ENCODE measurements at places on chromosomes 1 and 21.
A peak's percentile ranks its signal among the peaks of the same experiment; 100 is the strongest.

DNA sequence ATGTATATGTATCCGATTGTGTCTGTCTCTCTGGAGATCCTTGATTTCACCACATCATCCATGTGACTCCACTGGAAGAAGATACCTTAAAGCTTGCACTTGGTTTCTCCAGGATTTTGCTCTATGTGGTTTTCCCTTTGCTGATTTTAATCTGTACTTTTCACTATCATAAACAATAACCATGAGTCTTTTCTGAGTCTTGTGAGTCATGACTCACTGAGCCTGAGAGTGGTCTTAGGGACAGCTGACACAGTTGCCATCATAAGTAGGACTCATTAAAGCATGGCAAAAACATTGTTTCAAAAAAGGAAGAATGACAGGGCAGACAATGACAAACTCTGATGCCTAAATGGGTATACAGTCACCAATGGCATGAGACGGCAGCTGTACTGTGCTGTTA is 226.2 kb downstream of the AKT3 start:
- no peak for DNase-seq

GRCh38 chr21:46254208-46254975 is 25.8 kb upstream of the LSS start:
- DNase-seq: peak; percentile 66

DNA sequence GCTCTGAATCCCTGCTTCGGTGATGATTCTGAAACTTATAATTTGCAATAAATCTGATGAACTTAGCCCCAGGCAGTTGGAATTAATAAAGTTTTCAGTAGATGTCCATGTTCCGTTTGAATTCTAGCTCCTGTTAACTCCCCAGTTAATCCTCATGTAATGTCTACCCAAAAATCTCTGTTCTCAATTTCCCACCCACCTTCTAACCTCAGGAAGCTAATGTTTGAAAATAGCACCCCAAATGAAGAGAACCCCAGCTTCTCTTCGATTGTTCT is 3.6 kb downstream of the MYOG start:
- no peak for DNase-seq

- DNase-seq: no peak
Observed at GRCh38 chr1:213331631-213332175, 280.7 kb downstream of the RPS6KC1 start.

DNA sequence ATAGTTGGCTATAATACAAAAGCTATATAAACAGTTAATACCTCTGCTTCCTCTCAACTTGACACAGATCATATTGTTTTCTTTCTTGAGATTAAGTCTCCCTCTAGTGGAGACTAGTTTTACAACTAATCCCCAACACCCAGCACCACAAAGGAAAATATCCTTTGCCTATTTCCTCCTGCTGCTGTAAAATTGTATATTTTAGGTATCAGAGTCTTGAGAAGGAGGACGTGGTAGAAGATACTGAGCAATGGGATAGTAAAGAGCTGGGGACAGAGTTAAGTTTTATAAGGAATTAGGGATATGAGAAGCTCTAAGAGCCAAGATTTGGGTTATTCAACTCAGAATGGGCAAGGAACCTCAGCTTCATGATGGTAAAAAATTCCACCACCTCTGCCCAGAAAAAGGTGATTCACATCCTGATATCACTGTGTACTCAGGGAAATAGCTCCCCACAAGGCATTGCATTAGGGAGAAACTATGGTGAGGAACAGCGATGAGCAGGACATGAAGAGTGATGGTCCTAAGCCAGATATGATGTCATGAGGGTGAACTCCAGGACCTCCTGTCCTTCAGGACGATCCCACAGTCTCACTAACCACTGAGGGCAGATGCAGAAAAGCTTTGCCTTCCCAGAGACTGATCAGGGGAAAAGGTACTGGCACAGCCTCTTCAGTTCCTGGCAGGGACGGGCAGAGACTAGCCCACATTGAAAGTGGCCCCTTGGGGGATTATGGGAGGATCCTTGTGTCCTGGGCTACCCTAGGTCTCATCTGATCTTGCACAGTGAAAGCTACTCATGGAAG is 14.7 kb upstream of the CFAP126 start:
- DNase-seq: peak; percentile 23

GRCh38 chr1:110927484-110928075 is 36.1 kb downstream of the LRIF1 start:
- no peak for DNase-seq

DNA sequence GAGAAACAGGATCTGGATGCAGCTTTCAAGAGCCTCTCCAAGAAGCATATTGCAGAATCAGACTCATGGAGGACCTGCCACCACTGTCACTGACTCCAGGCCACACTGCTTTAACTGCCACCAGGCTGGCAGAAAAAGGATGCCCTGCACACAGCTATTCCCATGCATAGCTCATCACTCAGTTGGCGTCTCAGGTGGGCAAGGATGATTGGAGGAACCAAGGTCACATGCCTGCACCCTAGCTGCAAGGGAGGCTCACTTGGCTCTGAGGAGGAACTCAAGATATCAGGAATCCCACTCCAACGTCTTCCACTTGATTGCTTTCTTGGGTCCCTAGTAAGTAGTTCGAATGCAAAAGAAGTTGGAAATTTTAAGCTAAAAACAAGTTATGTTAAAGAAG is 19.6 kb upstream of the SPOCD1 start:
- no peak for DNase-seq

GRCh38 chr1:184931566-184931965 is 42.7 kb downstream of the NIBAN1 start:
- no peak for DNase-seq

DNA sequence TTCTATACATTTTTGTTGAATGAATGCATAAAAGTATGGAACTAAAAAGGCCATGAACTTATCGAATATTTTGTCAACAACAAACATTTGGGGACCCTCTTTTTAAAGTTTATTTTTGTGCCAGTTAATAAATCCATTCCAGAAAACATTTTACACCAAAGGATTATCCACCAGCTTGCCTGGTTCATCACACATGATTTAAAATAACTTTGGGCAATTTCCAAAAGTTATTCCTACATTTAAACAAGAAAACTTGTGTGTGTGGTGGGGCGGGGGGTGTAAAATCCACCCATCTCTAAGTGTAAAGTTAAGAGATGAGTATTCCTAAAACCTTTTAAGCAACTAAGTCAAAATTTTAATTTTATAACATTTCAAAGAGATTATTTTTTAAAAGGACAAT is 224.5 kb upstream of the SNX7 start:
- no peak for DNase-seq

GRCh38 chr21:46625759-46626158 is 9.7 kb upstream of the PRMT2 start:
- no peak for DNase-seq

DNA sequence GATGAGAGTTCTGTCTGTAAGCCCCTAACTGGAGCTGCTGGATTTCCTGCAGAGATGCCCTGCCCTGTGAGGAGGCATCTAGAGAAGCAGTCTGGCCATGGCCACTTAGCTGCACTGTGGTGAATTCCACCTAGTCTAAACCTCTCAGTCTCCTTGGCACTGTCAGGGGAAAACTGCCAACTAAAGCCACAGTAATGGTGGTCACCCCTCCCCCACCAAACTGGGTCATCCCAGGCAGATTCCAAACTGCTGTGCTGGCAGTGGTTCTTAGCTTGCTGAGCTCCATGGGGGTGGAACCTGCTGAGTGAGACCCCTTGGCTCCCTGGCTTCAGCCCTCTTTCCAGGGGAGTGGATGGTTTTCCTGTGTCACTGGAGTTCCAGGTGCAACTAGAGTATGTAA is 740.6 kb downstream of the RWDD3 start:
- DNase-seq: no peak

- no peak for DNase-seq
Observed at GRCh38 chr1:156667610-156667967, 9.6 kb downstream of the NES start.

DNA sequence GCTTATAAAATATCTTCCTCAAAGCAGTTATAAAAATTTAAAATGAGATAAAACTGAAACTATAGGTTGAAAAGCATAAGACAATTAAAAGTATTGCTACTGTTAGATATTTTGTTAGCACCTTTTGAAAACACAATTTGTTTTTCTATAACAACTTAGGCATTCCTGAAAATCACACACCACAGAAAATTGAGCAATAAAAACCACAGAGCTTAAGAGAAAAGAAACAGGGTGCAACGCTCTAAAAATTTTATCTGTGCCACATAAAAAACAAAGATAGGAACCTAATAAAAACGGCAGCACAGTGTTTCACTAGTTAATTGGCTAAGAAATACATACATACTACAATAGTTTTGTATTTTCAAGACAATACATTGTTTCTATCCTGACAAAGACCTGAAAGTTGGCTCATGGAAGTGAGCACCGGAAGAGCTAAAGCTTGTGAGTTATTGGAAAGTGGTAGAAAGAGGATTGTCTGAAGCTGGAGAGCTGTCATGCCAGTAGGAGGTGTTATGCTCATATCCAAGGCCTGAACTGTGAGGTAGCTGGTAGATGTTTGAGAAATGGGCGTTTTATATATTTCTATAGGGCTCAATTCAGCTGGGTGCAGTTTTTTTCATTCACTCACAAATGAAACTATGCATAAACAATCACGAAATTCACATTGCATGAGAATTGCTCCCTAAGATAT is 45.8 kb downstream of the RGS7 start:
- no peak for DNase-seq

- no peak for DNase-seq
Observed at GRCh38 chr1:230127105-230128054, 60.3 kb downstream of the GALNT2 start.

DNA sequence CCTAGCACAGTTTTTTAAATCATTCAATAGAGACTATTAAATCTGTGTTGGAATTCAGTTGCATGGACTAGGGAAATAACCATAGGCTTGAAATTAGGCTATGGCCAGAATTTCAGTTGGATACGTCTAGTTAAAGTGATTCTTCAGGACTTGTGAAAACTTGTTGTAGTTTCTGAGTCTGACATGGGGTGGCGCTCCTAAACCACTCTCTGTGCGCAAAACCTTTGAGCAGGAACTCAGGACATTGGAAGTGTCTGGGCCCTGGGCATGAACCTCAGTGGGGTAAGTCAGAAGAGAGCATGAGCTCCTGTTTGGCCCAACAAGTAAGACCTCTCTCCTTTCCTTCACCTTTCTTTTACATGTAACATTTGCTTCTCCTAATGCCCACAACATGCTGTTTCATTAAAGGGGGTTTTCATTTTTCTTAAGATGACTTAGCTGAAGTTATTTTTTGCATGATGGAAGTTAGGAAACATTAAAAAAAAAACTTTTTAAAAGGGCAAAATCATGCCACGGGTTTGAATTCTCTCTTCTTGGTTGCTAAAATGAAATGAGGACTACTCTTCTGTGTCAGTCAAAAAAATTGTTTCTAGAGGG is 17.1 kb upstream of the CCDC190 start:
- peak; percentile 4 for DNase-seq

- DNase-seq: no peak
Observed at GRCh38 chr1:24905979-24906720, 23.9 kb downstream of the RUNX3 start.

DNA sequence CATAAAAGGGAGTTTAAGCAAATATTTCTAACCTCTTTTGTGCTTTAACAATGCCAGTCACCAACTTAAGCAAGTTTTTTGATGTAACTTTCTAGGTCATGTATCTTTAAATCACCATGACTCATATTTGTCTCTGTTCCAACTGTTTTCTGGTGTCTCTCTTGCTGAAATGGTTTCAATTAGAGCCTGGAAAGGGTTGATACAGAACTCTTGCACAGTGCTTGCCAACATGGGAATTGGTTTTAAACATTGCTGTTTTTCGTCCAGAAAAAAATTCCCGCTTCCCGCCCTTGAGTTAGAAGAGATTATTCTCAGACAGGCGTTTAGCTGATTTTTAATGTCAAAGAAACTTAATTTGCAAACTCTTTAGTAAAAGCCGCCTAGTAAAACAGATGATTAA is 46.4 kb upstream of the SLC22A15 start:
- no peak for DNase-seq
